ENCODE measurements at places on chromosomes 5 and 9.

- DNase-seq, result no peak
Observed at GRCh38 chr5:6527749-6528455, 79.2 kb downstream of the UBE2QL1 start.

- no peak for DNase-seq
Observed at GRCh38 chr9:37030611-37030939, 3.5 kb downstream of the PAX5 start.

- DNase-seq, result no peak
Observed at GRCh38 chr5:55241746-55242145, 8.3 kb upstream of the CCNO start.

GRCh38 chr5:162248107-162248713 lies 180.6 kb downstream of the GABRG2 start:
- no peak for DNase-seq

- no peak for DNase-seq
Observed at GRCh38 chr9:15501179-15501578, 9.6 kb downstream of the PSIP1 start.

DNA sequence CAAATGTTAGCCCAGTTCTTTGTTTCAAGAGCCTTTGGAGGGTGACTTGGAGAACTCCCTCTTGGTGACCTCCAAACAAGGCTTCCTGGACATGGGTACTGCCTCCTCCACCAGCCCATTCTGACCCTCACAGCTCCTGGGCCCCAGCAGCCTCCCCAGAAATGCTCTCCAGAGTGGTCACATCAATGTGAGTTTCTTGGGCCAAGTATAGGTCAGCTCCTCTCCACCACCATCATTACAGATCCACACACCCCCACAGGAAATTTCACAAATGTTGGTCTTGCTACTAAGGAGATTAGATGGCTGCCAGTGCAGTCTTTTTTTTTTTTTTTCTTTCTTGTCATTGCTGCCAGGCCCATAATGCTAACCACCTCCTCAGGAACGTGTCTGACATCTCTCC lies 410.7 kb downstream of the DTWD2 start:
- DNase-seq, result no peak

All from effector CD8-positive, alpha-beta T cell (primary cell).